NCI-H1930 (cell line): ENCODE measurements at places on chromosomes 12 and 14.

- no peak for DNase-seq
Observed at GRCh38 chr14:24254630-24255392, 8.2 kb downstream of the TGM1 start.

DNA sequence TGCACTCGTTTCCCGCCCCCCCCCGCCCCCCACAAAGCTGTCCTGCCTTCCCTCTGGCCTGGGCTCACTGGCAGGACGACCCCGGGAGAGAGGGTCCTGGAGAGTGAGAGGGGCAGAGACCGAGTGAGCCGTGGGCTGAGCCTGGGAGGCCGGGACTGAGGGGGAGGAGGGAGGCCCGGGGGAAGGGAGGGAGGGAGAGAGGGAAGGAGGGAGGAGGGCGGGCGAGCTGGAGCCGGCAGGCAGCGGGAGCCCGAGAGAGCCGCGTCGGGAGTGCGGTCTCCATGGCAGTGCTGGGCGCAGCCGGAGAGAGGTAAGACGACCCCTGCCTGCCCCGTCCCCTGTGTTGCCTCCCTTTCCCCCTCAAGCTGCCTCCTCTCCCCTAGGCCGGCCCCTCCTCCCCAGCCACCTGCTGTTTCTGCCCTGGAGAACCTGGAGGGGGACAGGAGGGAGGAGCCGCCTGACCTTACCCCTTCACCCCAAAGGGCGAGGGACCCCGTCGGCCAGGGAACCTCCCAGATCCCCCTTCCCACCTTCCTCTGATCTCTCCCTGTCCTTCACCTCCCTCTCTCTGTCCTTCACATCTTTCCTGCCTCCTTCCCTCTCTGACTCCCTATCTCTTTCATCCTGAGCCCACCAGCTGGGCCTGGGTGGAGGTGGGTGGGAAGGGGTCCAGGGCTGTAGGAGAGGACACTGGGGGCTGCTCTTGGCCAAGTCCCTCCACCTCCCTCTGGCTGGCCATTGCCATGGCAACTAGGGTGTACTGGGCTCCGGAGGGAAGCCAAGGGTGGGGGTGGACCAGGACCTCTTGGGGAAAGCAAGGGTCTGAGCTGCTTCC is at the start of gene GPR162:
Gene GPR162 (plus strand): TSS at position 231 of the 835 bp plus-strand sequence. CDS start 2,078 bp downstream, outside the sequence.
- no peak for DNase-seq

- DNase-seq: no peak
Observed at GRCh38 chr12:122473543-122474323, 27.0 kb downstream of the ZCCHC8 start.

- DNase-seq: no peak
Observed at GRCh38 chr12:46209170-46209569, 59.7 kb downstream of the SLC38A1 start.

DNA sequence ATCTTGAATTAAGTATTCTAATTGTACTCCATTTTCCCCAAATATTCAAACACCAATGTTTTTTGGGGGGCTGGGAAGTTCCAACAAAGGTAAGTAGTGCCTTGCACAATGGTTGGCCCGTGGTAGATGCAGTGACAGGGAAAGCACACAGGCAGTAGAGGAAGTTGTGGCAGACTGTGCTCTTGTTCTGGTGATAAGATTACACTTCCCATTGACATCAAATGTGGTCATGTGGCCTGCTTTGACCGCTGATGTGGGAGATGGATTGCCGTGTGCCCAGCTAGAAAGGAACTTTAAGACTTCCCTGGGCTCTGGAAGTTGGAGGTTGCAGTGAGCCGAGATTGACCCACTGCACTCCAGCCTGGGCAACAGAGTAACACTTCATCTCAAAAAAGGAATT is 223.8 kb downstream of the VRK1 start:
- no peak for DNase-seq

- DNase-seq: no peak
Observed at GRCh38 chr12:66066929-66067523, 63.5 kb downstream of the LLPH start.

DNA sequence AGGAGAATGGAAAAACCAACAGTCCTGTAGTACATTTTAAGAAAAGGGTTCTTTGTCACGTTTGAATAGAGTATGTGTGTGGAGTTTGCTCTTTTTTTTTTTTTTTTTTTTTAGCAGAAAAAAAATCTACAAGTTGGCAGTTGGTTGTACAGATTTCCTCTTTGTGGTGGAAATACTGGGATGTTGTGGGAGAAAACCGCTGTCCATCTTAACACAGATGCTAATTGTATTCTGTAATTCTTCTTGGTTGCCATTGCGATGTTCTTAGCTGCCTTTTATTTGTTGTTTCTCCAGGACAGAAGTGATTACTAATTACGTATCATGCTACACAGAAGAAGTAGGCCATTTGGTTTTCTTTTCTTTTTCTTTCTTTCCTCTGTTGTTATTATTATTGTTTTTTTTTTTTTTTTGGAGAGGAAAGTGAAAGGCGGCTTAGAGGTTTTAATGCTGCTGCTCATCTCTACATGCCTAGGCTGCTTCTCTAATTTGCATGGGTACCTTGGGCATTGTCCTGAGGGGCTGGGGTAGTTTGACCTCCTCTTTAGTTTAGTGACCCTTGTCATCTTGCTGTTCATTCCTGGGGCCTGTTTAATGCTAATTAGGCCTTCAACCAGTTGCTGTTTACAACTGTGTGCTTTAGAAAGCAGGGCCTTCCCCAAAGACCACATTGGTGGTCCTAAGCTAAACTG is 94.7 kb downstream of the TMTC2 start:
- no peak for DNase-seq
